ENCODE measurements at places on chromosomes 5 and 9.

DNA sequence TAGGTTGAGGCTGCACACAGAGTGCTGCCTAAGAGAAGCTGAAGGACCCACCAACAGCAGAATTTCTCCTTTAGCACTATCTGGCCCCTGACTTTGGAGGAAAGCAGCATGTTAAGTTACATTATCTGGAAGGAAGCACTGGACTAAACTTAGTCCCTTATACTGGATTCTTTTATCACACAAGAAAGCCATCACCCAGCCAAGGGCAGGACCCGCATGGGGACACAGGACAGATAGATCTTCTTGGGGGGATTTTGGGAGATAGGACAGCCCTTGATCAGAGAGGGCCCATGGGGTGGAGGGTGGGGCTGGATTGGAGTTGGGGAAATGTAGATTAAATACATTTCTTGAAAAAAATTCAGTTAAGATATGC lies 14.4 kb downstream of the ANKRD33B start:
- no peak for DNase-seq

GRCh38 chr9:8371686-8372085 lies 572.1 kb upstream of the DMAC1 start:
- no peak for DNase-seq

DNA sequence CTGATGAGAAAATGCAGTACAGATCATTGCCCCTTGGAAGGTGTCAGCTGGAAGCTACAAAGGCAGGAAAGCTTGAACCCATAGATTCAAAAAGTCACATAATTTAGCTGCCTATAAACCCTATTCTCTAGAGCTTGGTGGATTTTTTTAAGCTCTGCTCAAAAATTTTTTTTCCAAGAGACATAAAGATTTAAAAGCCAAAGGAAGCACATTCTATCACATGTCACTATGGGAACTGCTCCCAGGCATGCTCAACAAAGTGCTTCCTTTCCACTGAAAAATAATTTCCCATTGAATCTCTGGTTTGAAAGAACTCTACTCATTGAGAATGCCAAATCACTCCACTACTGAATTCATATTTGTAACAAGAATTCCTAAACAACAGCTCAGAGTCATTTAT lies 419.8 kb downstream of the CETN3 start:
- no peak for DNase-seq

- DNase-seq = no peak
Observed at GRCh38 chr5:160978944-160979343, 126.9 kb upstream of the ATP10B start.

GRCh38 chr9:124254261-124254682 lies 3.5 kb upstream of the NEK6 start:
- DNase-seq = no peak

DNA sequence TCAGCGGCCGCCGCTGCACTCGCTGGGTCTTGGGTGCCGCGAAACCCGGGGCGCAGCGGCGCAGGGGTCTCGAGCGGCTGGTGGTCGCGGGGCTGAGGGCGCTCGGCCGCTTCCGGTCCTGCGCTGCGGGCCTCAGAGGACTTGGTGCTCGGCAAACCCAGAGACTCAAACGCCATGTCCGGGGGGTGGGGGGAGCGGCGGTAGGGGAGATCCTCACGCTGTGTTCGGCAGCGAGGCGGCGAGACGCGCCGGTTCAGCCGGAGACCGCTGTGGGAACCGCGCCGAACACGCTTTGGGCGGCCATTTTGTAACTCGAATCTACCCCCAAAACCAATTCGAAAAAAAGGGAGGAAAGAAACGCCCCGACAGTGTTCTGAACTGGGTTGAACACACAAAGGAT lies 317.5 kb upstream of the CDH18 start:
- no peak for DNase-seq

- no peak for DNase-seq
Observed at GRCh38 chr5:81239613-81240012, 6.5 kb downstream of the CKMT2 start.
